Renal cortex interstitium (tissue), 15 donors: ENCODE measurements at places on chromosomes 1 and 21.

- no peak for DNase-seq
These were observed 505.1 kb upstream of the USP24 start for GRCh38 chr1:55720261-55720660.

- DNase-seq: no peak
These were observed 7.6 kb downstream of the CYP4B1 start for GRCh38 chr1:46806196-46807020.

DNA sequence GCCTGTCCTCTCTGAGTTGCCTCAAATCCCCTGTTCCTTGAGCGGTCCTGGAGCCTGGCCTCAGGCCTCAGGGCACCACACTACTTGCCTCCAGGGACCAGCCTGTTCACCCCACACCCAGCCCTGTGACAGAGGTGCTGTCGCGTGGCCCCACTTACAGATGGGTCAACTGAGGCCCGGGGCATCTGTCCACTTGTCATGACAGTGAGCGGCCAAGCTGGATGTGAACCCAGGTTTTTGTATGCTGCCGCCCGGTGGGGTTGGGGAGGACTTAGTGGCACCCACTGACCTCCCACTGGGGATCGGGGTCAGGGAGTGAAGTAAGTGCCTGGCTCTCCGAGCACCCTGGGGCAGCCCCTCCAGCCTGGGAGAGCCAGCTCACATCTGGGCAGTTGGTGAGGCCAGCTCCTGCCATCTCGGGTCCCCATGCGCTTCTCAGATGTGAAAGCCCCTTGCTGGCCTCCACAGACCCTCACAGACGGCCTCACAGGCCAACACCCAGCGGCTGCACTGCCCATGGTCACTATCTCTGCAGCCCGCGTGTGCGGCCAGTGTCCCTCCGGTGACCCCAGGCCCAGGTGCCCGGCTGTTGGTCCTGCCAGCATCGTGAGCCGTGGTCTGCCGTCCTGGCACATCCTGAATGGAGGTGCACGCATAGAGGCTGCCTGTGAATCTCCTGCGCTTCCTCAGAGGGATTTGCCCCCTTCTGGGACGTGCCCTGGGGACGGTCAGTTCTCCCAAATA, 9.3 kb upstream of the FAAP20 start:
- DNase-seq: no peak

GRCh38 chr1:242431786-242432185, 92.7 kb downstream of the PLD5 start:
- DNase-seq: no peak

GRCh38 chr1:162541619-162542141, 19.8 kb upstream of the UAP1 start:
- DNase-seq: no peak

DNA sequence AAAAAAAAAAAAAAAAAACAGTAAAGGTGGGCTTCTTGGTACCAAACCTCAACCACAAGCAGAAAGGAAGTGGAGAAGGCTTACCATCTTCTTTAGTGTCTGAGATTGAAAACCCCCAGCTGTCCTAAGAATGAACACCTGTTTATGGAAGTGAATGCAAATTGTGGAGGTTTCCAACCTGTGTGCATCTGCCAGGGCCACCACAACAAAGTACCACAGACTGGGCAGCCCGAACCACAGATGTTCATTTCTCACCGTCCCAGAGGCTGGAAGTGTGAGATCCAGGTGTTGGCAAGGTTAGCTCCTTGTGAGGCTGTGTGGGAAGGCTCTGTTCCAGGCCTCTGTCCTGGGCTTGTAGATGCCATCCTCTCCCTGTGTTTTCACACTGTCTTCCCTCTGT, 348.7 kb downstream of the SETD4 start:
- no peak for DNase-seq

GRCh38 chr1:56532350-56532683, 47.0 kb downstream of the PLPP3 start:
- DNase-seq: no peak

DNA sequence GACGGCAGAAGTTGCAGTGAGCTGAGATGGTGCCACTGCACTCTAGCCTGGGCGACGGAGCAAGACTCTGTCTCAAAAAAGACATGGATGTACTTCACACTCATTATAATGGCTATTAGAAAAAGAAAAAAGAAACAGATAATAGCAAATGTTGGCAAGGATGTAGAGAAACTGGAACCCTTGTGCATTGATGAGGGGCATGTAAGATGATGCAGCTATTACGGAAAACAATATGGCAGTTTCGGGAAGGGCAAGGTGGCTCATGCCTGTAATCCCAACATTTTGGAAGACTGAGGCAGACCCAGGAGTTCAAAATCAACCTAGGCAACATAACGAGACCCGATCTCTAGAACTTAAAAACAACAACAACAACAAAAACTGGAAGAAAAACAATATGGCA, 22.3 kb downstream of the TRIT1 start:
- no peak for DNase-seq

GRCh38 chr1:117137281-117137855, 15.8 kb upstream of the TRIM45 start:
- no peak for DNase-seq

- peak; percentile 79 for DNase-seq
These were observed 4.5 kb upstream of the SRSF10 start for GRCh38 chr1:23984417-23985186.

GRCh38 chr1:86758570-86758969, 54.2 kb downstream of the SH3GLB1 start:
- DNase-seq: no peak

- DNase-seq: no peak
These were observed 239.4 kb upstream of the ST6GALNAC5 start for GRCh38 chr1:76627901-76628300.

GRCh38 chr1:18684303-18684702, 53.7 kb downstream of the PAX7 start:
- no peak for DNase-seq

DNA sequence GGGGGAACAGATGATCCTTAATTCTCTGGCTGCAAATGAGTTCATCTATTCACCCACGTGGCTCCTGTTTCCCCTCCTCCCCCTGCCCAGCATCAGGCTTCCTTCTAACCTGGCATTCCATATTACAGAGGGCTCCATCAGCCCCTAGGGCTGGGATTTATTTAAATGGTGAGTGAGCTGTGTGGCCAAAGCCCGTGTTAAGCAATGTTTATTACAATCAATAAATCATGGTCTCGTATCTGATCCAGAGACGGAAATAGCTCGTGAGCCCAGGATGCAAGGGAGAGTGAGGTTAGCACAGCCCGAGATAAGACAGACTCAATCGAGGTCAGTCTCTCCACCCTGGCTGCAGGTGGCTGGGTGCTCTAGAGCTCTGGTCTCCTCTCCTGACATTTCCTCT, 43.1 kb upstream of the IGSF21 start:
- DNase-seq: no peak

GRCh38 chr1:11044849-11045427, 2.1 kb downstream of the MASP2 start:
- no peak for DNase-seq

GRCh38 chr1:20787840-20788795, 1.0 kb upstream of the HP1BP3 start:
- DNase-seq: no peak

- DNase-seq: no peak
These were observed 1.7 kb downstream of the TRABD2B start for GRCh38 chr1:47995306-47996050.

GRCh38 chr1:48214820-48215219, 7.7 kb upstream of the SLC5A9 start:
- no peak for DNase-seq

- no peak for DNase-seq
These were observed 2.1 kb downstream of the MYBPH start for GRCh38 chr1:203173566-203173965.

- DNase-seq: no peak
These were observed 154.8 kb upstream of the POU3F1 start for GRCh38 chr1:38201431-38201830.

DNA sequence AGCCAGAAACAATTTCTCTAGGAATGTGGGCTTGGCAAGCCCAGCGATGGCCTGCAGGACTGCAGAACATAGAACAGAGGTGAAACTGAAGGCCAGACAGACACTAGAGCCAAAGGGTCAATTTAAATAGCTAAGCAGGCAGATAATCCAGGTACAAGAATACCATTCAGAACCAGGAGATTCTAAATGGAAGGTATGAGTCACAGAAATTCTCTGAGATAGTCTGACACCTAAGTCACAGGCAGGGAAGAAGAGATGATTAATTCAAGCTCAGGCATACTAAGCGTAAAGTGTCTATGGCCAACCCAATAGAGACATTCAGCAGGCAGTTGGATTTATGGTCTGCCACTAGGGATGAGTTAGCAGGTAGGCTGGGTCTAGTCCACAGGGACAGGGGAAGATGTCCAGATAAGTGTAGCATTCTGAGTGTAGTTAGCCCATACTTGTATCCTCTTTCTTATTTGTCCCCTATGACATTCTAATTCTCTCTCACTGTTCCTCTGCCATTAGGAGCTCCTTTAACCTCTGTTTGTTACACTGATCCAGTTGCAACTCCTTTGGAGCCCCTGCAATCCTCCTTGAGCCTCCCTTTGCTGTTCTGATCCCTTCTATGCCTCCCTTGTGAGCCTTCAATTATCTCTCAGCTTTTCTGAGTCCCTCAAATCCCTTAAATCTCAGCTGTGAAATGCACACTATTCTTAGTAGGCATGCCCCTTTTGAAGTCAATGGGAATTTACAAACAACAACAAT, 383.8 kb downstream of the LMO4 start:
- no peak for DNase-seq

GRCh38 chr21:46675595-46676280, 40.3 kb downstream of the PRMT2 start:
- DNase-seq: no peak

DNA sequence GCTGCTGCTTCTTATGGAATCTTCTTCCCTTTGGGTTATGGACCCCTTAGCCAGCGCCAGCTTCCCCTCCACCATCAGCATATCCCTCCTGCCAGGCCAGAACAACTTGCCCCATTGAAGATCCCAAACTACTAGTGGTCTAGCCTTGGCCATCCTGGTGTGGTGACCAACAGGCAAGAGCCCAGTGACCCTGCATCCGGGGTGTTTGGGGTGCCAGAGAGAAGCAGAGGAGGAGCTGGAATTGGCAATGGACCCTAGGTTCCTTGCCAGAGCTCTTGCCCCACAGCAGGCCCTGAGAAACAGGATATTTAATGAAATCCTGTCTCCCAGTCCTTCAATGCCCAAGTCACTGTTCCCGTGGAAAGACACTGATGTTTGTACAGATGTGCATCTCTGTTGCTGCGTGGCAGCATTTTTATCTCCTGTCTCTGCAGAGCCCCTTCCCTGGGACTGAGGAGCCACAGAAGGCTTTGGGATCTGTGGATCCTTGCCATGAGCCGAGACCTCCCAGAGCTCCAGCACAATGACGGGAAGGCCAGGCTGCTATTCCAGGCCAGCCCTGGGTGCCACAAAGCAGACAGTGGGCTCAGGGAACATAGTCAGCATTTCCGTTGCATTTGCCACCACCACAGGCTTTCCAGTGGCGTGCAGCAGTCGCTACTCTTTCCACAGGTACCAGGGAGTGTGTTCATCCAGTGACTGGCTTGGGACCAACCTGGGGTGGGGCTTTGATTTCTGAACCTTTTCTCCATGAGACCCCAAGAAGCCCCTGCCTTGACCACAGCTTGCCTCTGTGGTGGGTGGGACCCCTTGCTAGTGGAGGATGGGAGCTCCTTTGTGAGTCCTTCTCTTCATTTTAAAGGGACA, 21.6 kb downstream of the NAV1 start:
- DNase-seq: no peak

DNA sequence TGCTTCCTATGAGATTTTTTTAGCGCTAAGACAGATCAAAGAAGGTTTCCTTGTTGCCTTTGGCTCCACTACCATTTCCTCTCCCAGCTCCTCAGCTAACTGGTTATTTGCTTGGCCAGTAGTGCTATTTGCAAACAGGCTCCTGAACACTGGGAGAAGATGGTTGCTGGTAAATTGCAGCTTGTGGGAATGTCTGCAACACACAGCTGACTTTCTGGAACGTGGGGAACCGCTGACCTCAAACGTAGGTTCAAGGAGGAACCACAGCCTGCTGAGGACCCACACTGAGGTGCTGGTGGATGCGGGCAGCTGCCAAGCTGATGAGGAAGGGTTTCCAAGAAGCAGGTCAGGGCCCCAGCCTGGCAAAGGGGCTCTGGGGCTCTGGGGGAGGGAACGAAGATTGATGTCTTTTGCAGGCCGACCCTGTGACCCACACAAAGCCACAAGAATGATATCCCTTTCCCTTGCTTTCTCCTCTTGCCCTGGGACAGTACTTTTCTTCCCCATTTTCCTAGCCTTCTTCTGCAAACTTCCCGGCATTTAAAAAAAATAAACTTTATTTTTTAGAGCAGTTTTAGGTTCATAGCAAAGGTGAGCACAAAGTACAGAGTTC, 24.8 kb downstream of the GNG4 start:
- DNase-seq: no peak

DNA sequence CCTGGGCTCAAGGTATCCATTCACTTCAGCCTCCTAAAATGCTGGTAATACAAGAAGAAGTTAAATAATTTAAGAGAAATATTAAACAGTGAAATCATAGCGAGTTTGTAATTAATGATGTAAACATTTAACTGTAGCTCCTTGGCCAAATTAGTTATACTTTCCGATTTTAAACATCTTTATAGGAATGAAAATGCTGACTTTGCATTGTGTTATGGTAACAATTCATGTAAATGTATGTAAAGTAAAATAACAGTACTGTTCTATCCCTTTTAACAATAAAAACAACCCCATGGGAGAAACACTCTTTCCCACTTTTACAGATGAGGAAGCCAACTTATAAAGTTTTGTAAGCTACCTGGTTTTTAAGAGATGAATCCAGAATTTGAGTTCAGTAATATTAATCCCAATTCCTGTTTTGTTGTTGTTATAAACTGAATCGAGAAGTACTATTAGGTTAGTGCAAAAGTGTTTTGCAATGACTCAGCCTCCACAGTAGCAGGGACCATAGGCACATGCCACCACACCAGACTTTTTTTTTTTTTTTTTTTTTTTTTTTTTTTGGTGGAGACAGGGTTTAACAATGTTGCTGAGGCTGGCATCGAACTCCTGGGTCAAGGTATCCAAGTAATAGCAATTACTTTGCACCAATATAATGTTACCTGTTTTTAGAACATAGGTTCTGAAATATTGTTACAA, 1360.4 kb downstream of the BRINP3 start:
- no peak for DNase-seq

DNA sequence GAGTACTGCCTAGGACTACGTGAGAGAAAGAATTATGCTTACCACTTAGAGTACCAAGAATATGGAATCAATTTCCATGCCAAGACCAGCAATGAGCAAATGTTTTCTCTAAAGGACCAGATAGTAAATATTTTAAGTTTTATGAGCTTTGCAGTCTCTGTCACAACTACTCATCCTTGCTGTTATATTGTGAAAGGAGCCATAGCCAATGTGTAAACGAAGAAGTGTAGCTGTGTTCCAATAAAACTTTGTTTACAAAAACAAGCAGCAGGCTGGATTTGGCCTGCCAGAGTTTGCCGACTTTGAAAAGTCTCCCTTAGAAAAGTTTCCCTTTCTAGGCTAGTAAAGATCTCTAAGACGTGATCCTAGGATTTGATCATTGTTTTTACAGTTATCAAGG, 128.8 kb downstream of the PDE4B start:
- DNase-seq: no peak
